T-helper 9 cell (primary cell): ENCODE measurements at places on chromosomes 4 and X.
A peak's percentile ranks its signal among the peaks of the same experiment; 100 is the strongest.

GRCh38 chr4:145081756-145082155 is 16.2 kb downstream of the ANAPC10 start:
- no peak for DNase-seq

DNA sequence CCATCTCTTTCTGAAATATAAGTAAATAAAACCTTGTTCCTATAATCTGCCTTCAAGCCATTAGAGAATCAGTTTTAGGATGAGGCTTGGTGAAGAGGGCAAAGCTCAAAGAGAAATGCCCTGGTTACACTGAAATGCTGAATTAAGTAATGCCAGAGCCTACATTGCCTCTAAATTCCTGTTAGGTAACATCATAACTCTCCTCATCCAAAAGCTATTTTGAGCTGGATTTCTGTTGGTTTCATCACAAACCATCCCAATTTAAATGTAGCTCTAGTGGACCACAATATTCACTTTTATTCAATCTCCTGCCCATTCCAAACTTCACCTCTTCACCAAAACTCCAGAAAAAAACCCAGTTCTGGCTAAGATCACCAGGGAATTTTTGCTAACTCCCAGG is 1319.7 kb upstream of the TENM3 start:
- DNase-seq: no peak

GRCh38 chrX:30822068-30822681 is 66.9 kb downstream of the TAB3 start:
- DNase-seq: no peak

DNA sequence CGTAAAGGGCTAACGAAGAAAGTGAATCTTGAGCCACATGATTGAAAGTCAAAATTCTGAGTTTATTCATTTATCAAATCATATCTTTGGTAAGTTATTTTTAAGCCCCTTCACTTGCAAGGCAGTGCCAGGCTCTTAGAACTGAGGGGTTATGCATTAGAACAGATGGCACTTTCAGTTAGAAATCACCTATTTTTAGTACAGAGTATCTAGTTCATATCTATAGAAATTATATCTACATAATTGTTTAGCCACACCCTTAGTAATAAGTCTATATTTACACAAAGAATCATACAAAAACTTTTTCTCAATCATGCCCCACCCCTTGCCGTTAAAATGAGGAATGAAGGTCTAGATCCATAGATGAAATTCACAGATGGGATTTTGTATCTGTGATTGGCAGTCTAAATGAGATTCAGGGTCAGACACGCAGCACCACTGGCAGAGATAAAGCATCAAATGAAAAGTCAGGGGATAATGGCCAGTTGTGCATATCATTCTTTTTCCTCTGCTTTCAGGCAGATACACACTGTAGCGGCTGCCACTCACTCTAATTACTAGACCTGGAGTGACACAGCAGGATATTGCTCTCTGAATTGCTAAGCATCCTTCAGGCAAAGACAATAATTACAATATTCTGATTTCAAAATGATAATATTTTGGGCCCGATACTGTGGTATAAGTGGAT is 440.5 kb downstream of the MAPK10 start:
- no peak for DNase-seq

DNA sequence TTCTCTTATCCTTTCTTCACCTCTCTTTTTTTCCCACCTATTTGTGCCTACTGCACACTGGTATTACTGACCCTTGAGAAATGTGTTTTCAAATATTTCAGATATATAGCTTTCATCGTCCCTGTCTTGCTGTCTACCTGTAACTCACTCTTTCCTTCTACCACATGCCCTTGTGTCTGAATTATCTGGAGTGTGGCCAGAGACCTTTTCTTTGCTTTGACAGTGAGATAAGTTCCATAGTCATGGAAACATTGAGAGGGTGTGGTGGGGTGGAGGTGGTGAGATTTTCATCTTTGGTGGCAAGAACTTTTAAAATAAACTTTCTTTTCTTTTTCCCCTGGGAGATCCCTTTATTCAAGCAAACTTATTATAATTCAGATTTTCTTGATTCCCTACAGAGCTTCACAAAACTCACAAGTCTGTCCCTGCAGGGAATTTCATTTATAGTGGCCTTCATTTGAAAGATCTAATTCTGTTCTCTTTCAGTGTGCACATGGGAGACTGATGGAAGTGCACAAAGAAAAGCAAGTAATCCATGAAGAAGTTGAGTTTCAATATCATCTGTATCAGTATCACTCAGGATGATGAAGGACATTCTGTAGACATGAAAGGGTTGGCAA is 95.7 kb downstream of the SH2D1A start:
- DNase-seq: no peak

DNA sequence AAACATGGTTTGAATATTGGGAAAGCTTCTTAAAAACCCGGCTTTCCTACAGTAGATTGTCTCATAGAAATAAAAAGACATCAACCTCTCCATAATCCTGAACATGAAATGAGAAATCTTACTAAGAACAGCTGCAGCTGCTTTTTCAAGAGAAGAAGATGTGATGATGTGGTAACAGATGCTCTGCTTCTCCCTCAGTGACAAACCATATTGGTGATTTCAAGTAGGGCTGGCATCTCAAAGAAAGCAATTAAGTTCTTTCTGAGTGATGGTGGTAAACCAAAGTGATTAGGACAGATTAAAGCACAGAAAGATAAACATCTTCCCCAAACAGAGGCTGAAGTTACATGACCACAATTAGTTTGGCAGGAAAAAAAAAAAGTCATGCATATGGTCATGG is 1477.7 kb downstream of the RAPGEF2 start:
- no peak for DNase-seq

DNA sequence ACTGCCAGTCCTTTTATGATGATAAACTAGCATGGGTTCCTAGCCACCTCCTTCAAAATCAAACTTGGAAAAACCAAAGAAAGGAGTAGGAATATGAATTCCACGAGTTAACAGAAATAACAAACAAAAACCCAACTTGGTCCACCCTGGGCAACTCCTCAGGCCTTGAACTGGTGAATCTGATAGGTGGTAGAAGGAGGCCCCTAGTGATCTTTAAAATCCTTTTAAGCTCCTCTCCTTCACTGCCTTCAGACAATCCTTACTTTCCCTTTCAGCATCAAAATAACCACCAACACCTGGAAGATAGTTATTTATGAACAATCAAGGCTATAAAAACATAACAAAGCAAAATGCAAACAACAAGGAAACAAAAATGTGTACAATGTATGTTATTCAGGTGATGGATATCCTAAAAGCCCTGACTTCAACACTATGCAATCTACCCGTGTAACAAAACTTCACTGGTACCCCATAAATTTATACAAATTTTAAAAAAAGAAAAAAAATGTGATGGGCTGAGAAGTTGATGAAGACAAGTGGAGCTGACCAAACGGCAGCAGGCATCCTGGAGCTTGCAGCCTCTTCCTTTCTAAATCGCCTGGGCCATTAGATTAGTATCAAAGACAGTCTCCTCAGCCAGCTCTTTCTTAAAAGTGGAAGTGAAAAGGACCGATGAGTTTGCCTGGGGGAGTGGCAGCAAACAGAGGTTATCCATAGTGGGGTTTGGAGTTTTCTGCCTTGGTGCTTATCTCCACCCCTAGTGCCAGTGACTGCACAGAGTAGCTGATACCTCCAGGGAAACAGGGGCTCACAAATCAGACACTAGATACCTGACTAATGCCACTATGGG is 179.6 kb downstream of the TMA16 start:
- no peak for DNase-seq

- DNase-seq: no peak
Observed at GRCh38 chr4:182918044-182918607, 940 bp upstream of the DCTD start.

DNA sequence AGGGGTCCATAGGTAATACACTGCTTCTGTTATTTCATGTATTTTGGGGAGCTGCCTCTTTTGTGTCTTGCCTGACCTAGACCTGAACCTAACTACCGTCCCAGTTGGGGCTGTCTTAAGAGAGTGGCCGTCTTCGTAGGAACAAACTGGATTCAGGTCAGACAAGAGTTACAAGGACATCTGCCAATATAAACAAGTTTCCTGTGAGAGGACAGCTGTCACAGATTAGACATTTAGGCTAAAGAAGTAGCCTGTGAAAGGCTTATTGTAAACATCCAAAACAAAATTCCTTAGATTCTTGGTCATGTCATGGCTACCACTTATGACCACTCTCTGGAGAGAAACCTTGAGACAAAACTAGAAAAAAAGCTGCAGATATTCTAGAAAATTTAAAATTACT is 797.6 kb upstream of the AADAT start:
- no peak for DNase-seq

- no peak for DNase-seq
Observed at GRCh38 chr4:56799161-56799759, 22.2 kb downstream of the SPINK2 start.

GRCh38 chrX:129772796-129773431 is 6.8 kb upstream of the SASH3 start:
- DNase-seq: no peak

GRCh38 chrX:91066104-91066503 is 368.5 kb upstream of the PABPC5 start:
- DNase-seq: no peak

DNA sequence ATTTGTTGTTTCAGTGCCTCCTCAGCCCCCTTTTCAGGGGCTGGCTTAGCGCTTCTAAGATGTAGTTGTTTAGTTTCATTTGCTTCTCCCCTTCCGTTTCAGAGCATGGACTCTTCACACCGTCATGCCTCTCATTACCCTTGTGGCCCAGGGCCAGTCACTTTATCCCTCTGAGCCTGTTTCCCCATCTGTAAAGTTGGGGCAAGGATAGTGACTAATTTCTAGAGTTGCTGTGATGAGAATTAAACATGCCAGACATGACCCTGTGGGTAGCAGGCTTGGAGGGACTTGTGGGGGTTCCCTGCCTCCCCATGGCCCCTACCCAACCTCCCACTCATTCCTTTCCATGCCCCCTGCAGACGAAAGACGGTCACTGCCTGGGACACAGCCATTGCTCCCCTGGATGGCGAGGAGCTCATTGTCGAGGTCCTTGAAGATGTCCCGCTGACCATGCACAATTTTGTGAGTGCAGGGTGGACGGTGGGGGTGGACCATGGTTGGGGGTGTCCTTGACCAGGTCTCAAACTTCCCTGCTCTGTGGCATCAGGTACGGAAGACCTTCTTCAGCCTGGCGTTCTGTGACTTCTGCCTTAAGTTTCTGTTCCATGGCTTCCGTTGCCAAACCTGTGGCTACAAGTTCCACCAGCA is 3.6 kb downstream of the ARAF start:
- no peak for DNase-seq

DNA sequence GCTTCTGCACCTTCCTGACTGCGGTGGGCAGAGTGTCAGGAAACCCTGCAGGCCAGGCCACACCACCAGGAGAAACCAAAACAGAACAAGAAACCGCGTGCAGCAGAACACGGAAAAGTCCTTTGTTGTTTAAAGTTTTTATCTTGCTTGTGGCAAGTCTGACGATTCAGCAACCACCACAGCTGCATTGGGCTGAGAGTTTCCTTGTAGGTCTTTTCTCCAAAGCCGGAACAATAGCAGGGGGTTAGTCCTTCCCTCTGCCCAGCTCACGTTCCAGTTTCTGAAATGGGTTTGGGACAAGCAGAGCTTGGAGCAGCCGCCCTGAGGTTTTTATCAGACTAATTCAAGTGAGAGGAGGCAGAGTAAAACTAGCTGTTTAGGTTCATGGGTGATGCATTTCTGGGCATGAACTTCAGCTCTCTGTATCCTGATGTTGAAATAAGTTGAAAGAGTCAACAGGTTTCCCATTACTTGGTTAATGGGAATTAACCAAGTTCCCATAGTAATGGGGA is 216.9 kb downstream of the PTTG2 start:
- peak; percentile 22 for DNase-seq

GRCh38 chr4:112060212-112060611 is 85.0 kb upstream of the FAM241A start:
- DNase-seq: no peak

- DNase-seq: no peak
Observed at GRCh38 chr4:26194764-26195163, 126.0 kb upstream of the RBPJ start.

DNA sequence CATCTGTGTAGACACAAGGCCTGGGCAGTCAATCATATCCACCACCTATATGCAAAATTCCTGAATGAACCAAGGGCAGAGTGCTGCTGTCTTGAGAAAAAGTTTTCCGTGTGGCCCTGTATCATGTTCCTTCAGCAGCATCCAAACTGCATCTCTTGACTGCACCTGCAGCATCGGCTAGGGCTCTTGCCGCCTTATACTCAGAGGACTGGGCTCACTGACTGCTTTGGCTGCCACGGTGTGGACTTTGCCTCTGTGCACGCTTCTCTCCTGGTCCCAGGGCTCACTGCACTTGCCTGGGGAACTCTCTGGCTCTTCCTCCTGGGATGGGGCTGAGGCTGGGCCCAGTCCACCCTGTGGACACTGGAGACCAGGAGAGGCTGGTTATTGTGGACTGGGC is 39.5 kb upstream of the STS start:
- DNase-seq: no peak

- DNase-seq: no peak
Observed at GRCh38 chrX:32597777-32598176, 613.6 kb downstream of the DMD start.

DNA sequence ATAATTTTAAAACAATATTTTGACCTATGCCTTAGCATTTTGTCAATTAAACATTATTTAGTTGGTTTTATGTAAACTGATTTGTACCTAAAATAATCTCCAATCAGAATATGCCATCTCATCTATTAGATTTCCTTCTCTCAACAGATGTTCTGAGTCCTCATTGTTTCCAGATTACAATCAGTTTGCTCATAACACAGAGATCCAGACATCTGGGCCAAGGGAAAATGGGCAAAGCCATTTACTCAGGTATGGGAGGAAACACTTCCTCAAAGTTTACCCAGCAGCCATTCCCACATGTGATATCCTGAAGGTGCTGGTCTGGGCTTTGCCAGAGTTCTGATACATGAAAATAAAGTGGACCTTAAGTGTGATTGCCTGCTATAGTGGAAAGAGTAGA is 217.9 kb upstream of the GPC4 start:
- no peak for DNase-seq

DNA sequence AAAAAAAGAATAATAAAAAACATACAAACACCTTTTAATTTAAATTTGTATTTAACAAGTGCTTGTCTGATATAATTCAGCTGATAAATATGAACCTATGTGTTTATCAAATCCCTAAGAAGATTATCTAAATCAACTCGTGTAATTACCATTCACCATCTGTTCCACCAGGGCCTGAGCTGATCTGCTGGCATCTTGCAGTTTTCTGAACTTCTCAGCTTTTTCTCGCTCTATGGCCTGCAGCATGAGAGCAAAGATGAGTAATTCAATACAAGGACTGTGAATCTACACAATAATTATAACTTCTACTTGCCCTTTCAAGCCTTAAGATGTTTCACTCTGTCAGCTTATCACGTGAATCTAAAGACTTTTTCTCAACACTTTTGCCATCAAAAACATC is 709.7 kb downstream of the DMD start:
- DNase-seq: no peak

DNA sequence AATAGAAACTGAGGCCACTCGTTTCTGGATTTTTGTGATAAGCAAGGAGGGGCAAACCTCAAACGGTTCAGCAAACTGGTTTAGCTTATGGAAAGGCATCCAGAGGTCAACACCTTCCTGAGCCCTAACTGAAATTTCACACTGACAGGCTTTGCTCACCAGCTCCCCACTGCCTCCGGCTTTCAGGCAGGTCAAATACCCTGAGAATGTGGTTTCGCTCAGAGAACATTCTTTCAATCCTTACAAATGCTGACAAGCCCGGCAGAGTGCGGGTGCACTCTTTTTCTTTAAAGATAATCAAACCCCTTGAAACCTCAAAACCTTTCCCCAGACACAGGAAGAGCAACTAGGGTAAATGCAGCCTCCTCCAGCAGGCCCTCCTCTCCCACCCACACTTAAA is 41.5 kb downstream of the CD40LG start:
- no peak for DNase-seq

GRCh38 chr4:75009138-75009537 is 76.2 kb downstream of the PARM1 start:
- DNase-seq: no peak
